ENCODE measurements at places on chromosomes 3 and 15.

DNA sequence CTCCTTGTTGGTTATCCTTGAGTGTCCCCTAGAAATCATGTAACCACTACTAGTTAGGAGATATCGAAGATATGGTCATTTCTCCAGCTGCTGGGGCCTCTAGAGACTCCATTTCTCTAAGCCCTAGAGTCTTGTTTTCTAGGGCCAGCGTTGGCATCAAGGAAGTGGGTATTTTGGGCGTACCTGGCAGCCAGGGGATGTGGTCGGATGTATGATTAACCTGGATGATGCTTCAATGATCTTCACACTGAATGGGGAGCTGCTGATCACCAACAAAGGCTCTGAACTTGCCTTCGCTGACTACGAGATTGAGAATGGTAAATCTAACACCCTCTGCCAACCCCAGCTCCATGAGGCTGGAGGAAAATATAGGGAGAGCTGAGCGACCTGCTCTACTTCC is 325.5 kb downstream of the RYR3 start:
- no peak for DNase-seq

DNA sequence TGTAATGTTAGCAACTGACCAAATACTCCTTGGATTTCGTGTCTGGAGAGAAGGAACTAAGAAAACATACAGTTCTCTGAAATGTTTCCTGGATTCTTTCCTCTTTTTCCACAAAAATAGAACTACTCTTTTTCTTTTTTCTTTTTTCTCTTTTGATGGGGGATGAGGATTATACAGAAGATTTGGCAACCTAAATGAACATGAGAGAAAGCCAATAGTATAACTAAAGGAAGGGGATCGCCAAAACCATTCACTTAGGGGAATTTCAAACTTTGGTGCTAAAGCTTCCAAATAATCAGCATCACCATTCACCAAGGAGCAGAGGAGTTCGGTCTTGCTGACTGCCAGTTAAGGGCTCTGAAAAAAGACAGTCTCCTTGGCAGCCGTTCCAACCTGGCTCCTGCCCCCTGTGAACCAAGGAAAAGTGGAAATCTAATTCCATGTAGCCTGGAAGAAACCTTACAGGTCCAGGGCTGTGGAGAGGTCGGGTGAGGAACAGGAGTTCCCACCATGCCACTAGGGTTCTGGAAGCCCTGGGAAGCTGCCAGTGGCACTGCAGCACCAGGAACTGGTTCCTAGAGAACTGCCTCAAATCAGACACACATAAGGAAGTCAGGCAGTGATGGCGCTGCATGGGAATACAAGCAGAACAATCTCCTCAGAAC is 176.9 kb downstream of the TNIK start:
- no peak for DNase-seq

DNA sequence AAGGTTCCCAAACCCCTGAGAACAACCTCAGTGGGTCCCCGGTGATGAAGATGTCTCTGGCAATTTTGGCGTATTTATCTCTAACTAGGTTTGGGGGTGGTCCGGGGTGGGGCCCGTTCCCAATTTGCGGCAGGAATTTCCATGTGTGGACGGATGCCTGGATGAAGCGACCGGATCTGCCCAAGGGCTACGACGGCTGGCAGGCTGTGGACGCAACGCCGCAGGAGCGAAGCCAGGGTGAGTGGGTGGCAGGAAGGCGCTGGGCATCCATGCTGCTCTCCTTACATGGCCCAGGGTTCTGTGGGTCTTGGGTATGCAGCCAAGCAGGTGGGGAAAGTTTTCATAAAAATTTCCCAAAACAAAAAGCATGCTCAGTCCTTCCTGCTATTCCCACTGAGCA is 29.3 kb downstream of the TGM4 start:
- DNase-seq: no peak

- no peak for DNase-seq
Measured at GRCh38 chr3:43919029-43919428, 228.3 kb downstream of the ABHD5 start.

GRCh38 chr3:48624767-48625166 is 3.2 kb upstream of the TMEM89 start:
- no peak for DNase-seq
